NCI-H1105 (cell line): ENCODE measurements at places on chromosomes 11 and 22.

DNA sequence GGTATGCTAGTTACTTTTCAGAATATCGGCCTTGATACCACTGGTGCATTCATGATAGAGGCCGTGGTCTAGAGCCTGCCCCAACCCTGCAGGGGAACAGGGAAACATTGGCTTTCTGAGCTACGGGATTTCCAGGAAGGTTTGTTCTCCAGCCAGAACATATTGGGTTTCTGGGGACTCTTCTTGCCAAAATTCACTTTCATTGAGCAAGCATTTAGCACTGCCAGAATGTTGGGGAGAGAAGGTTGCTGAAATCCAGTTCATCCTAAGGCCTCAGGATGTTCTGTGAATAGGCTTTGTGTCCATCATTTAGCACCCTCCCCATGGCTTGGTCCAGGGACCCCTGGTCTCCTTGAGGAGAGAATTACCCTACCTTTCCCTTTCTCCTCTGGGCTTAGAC, 36.7 kb downstream of the DRG1 start:
- DNase-seq = no peak

DNA sequence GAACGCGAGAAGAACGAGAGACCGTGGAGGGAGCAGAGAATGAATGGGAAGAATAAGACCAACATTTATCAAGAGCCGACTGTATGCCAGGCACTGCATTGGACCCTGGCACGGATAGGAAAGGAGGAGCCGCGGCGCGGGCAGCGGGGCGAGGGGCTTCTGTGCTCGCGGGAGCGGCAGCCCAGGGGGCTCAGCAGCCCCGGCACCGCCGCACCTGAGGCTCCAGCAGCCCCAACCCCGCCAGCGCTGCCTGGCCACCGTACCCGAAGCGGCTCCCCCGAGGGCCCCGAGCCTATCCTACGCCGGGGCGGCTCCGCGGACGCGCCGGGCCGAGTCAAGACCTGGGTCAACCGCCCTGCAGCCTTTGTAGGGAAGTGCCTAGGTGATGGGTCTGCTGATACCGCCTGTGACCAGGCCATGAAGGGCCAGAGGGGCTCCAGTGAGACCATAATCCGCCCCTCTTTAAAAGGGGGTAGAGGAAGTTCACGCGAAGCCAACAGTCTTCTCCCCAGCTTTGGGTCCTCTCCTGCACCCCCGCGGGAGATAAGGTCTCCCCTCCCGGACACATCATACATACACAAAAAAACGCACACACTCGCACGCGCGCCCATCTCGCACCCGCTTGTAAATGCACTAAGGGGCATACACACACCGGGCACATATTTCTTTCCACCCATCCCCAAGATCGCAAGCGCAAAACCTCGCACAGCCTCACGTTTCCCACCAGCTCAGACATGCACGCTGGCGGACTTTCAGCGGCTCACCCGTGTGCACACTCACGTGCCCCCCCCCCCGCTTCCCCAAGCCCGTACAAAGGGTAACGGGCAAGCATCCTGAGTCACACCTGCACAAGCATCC, 935 bp upstream of the RTN4RL2 start:
- peak; percentile 24 for DNase-seq

- DNase-seq = peak; percentile 62
Observed at GRCh38 chr22:41216984-41217383, 11.9 kb downstream of the L3MBTL2 start.

GRCh38 chr22:45210174-45210573, 30.5 kb downstream of the KIAA0930 start:
- no peak for DNase-seq

- no peak for DNase-seq
Observed at GRCh38 chr11:117914398-117914761, 14.8 kb downstream of the TMPRSS13 start.
